Activated CD4-positive, CD25-positive, alpha-beta regulatory T cell (primary cell): ENCODE measurements at places on chromosomes 11 and 22.

DNA sequence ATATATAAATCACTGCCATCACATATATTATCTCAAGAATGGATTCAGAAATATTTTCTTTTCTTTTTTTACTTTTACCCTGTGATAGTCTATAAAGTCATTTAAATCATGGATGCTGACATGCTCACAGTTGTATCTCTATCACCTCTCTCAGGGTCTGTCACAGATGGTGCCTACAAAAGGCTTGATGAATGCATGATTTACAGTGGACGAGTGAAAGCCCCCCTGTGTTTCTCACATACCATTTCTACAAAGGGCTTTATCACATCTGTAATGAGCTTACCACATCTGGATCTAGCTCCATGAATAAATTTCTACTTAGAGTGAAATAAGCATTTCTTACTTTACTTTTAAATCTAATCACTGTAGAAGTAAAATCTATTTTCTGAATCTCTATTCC is 121.4 kb upstream of the CARD18 start:
- DNase-seq, result no peak

GRCh38 chr11:80610516-80610915 is 1169.7 kb upstream of the TENM4 start:
- DNase-seq, result no peak

DNA sequence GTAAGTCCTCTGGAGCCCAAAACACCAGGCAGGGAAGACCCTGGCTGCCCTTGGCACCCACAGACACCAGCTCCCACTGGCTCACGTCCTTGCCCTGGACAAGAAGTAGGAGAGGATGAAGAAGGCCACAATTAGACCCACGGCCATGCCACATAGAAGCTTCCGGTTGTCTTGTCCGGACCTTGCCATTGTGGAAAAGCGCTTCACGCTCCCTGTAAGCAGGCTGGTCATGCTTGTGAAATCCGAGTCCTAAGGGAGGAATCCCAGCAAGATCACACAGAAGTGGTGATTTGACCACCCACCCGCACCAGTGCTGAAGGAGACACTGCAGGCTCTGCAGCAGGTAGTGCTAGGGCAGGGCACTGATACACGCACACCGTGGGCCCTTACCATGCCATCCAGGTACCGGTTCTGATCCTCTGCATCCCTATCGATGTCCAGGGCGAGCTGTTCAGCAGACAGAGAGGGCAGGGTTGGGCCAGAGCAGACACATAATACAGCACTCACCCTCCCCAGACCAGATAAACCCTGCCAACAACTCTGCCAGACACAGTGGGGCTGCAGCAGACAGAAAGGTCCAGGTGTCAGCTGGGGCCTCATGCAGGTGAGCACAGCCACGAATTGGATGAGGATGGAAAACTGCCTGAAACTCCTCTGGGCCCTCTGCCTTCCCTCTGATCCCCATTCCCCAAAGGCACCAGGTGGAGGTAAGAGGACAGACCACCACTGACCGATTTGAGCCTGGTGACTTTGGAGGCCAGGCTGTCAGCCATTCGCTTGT is 1.8 kb downstream of the BET1L start:
- no peak for DNase-seq

GRCh38 chr11:32447252-32447651 is 11.9 kb upstream of the WT1 start:
- no peak for DNase-seq

DNA sequence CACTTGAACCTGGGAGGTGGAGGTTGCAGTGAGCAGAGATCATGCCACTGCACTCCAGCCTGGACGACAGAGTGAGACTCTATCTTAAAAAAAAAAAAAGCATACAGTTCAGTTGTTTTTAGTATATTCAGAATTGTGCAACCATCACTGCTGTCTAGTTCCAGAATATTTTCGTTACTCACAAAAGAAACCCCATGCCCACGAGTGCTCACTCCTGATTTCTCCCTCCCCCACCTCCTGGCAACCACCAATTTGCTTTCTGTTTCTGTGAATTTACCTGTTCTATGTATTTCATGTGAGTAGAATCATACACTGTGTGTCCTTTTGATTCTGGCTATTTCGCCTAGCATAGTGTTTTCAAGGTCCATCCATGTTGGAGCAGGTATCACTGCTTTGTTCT is 24.8 kb downstream of the PTPRJ start:
- DNase-seq, result no peak

GRCh38 chr11:129298988-129299387 is 76.7 kb upstream of the BARX2 start:
- no peak for DNase-seq

GRCh38 chr11:21704539-21704938 is 488.3 kb upstream of the ANO5 start:
- DNase-seq, result no peak

DNA sequence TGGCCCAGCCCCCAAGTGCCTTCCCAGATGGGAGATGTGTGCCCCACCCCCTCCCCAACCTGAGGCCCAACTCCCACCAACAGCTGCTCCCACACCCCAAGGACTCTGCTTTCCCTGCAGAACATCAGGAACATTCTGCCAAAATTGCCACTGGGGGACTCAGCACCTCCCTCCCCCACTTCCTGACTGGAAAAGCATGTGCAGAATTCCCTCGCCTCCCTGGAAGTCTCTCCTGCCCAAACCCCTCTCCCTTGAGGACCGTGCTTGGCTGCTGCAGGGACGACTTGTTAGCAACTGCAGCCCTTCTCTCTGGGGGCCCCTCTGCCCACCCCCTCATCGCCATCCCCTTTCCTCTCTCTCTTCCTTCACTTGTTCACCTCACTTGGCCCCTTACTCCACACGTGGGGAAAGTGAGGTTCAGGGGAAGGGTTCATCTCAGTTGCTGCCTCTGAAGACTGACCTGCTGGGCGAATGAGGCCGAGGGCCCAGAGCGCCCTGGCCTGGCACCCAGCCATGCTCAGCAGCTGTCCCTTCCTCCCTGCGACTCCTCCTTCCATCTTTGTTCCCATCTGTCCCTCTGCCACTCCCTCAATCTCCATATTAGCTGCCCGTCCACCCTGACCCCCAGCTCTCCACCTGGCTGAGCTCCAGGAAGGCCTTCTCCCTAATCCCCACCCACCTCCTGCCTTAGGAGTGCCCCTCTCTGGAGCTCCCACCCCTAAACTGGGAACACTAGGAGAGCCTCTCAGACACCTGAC is 105.1 kb downstream of the CHST1 start:
- no peak for DNase-seq

- DNase-seq, result no peak
Measured at GRCh38 chr11:62508336-62509058, 38.1 kb downstream of the AHNAK start.

DNA sequence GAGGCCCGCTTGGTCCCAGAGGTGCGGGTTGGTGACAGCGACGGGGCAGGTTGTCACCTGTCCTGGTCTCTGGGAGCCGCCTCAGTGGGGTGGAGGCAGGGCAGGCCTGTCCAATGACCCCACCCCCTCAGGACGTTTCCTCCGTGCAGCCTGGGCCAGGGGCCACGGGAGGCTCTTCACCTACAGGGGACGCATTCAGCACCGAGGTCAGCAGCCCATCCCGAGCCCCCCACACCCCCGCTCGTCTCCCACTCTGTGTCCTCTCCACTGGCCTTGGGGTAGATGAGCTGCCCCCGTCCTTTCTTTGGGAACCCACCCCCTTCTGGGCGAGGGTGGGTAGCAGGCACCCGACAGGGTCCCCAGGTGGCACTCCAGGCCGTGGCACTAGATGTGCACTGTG is 35.7 kb downstream of the BRSK2 start:
- no peak for DNase-seq

GRCh38 chr11:115933564-115933963 is 429.3 kb upstream of the CADM1 start:
- DNase-seq, result no peak

- DNase-seq, result no peak
Measured at GRCh38 chr11:45933846-45934579, 11.6 kb downstream of the LARGE2 start.

- no peak for DNase-seq
Measured at GRCh38 chr11:24086921-24087320, 409.9 kb upstream of the LUZP2 start.

GRCh38 chr22:29211066-29211465 is 5.4 kb downstream of the EMID1 start:
- no peak for DNase-seq

- DNase-seq, result no peak
Measured at GRCh38 chr11:107446822-107447431, 10.7 kb downstream of the CWF19L2 start.

DNA sequence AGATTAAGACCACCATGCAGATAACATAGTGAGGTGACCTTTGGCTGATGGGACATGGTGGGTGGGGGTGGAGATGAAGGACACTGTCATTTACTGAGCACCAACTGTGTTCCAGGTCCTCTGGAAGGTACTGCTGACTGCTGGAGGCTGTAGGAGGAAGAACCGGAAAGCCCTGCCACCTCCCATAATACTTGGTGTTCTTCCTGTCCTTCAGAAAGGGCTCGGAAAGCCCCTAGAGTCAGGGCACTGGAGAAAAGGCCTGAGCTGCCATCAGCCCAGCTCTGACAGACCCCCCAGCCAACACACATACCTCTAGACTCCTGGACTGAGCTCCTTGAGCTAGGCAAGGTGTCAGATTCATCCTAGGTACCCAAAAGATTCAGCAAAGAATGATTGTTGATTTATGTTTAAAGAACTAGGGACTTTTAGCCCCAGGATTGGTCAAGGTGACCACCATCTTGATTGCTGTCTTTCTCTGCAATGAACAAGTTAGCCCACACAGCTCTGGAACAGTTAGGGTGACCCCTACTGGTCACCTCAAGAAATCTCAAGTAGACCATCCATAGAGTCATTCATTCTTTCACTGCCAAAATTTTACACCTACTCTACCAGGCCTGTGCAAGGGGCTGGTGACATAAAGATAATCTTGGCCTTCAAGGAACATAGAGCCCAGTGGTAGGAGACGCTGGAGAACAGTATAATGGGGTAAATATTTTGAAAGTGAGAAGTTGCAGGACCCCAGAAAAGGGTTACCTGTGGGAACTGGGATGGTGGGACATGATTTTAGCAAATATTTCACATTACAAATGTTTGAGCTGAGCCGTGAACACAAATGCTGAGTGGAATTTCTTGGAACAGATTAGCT is 39.4 kb downstream of the IRAG1 start:
- no peak for DNase-seq

- no peak for DNase-seq
Measured at GRCh38 chr22:43100225-43100624, 10.3 kb upstream of the BIK start.

DNA sequence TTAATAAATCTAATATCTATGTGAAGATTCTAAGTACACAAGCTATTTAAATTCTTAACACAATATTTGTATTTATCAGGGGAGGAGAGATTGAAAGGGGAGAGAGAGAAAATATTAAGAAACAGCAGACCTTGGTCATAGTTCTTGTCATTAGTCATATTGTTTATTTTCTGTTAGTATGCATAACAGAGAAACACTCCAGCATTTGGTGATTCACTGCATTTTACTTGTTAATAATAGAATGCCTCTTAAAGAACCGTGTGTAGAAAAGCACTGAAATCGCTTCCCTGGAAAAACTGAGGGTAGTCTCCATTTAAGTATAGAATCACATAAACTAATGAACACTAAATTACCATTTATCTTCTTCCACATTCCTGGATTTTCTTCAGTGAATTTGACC is 122.7 kb upstream of the TRPC6 start:
- DNase-seq, result no peak

DNA sequence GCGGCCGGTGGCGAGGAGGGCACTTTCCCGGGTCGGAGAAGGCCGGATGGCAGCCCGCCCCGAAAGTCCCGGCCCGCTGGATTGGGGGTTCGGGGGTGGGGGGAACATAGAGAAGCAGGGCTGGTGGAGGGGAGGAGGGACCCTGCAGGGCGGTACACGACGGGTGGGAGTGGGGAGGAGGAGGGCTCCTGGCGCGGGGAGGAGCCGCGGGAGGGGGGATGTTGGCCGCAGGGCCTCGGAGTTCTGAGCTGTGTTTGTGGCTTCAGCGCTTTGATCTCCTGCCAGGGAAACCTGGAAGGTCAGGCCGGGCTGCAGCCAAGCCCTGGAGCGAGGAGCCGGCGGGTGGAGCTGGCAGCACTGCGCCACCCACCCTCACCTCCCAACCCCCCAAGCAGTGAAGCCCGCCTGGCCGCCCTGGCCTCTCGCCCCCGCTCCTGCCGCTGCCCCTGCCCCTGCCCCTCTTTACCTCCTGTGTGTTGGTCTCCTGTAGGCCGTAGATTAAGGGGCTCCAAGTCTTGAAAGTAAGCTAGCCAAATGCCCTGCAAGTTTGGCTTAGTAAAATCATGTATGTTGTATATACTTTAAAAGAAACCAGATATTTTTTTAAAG is 30.9 kb downstream of the C22orf31 start:
- no peak for DNase-seq

- no peak for DNase-seq
Measured at GRCh38 chr11:106012744-106013143, 9.3 kb downstream of the MSANTD4 start.

- DNase-seq, result no peak
Measured at GRCh38 chr11:134579724-134580609, 167.9 kb upstream of the B3GAT1 start.

DNA sequence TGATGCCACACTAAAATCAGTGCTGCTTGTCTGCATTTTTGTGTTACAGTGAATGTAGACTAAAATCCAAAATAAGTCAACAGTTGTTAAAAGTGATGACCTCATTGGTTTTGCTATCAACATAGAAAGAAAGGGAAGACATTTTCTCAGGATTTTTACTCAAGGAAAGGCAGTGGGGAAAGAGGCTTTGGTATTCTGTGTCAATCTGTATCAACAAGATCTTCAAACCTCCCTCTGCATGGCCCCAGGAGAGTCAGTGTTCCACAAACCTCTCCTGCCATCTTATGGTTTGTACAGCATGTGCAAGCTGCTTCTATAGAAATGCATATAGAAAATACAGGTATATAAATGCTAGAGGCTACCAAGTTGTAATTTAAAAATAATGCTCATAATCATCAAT is 13.8 kb upstream of the OR51M1 start:
- no peak for DNase-seq

- peak; percentile 9 for DNase-seq
Measured at GRCh38 chr11:45885274-45885920, at the start of gene MAPK8IP1. Gene MAPK8IP1 (plus strand): TSS chr11:45885651. CDS start chr11:45885821, 170 bp downstream.

DNA sequence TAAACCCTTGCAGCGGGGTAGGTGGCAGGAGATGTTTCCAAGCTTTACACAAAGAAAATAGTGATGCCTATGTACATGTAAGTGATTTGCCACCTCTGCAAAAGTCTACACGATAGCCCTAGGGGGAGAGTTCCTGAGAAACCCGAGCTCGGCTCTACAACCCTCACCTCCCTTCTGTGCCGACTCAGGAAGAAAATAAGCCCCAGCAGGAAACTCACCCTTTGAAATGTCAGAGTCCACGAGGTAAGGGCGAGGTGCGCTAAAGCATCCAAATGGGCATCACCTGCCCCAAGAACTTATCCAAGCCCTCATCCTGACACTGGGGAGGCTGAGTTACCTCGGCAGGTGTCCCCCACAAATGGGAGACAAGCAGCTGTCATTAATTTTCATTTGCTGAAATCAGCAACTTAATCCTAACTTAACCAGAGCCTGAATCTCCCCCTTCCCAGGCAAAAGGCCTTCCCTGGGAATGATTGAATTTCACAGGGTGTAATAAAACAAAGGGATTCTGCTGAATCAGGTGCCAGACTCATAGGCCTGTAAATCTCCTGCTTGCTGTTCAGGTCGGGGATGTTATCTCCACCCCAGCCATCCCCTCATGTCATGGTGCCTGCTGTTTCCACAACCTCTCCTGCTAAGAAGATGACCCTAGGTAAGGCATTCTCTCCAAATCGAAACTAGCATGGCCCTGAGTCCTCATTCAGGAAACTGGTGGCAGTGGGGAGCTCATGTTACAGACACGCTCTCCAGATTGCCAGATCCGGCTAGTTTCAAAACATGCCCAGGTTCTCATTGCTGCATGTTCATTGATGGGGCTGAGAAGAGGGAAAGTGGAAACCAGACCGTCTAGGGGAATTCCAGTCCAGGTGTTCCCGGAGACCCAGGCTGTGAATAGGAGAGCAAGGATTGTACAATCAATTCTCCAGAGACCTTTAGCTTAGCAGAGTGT is 105.3 kb upstream of the KIRREL3 start:
- no peak for DNase-seq
